ENCODE measurements at places on chromosomes 11 and 22. TPM values are rescaled to one million over a fixed set of nuclear protein-coding genes. Genes with fewer than 3 reads are reported as not detected.
A peak's percentile ranks its signal among the peaks of the same experiment; 100 is the strongest.

Gene NAV2
- 6.5 TPM for polyA plus RNA-seq

Gene CRYBB3
- 0.91 TPM for polyA plus RNA-seq

Gene IL17REL
- 0.49 TPM for polyA plus RNA-seq

Gene DNAJC4
- polyA plus RNA-seq: 50.6 TPM

Gene KCNJ11
- polyA plus RNA-seq: 3.7 TPM

Gene CEP126
- 0.90 TPM for polyA plus RNA-seq

Gene INPP5J
- polyA plus RNA-seq: 14.1 TPM

Gene KRTAP5-7
- not detected for polyA plus RNA-seq

Gene GAS2
- 2.7 TPM for polyA plus RNA-seq

Gene SLC37A2
- 9.1 TPM for polyA plus RNA-seq

Gene C11orf52
- polyA plus RNA-seq: 10.3 TPM

DNA sequence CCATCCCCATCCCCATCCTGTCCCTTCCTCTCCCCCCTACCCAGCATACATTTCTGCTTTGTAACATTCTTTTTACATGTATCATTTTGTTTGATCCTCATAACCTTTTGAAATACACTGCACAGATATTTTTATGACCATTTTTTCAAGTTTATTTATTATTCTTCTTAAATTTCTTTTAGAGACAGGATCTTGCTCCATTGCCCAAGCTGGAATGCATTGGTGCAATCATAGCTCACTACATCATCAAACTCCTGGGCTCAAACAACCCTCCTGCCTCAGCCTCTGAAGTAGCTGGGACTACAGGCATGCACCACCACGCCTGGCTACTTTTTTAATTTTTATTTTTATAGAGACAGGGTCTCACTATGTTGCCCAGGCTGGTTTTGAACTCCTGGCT, 99.4 kb upstream of the AKIP1 start:
- H3K27ac ChIP-seq: peak overlapping the region; percentile 69
- peaks cover 3% of the 10 kb centered on the region for H3K36me3 ChIP-seq
- peaks cover 44% of the 10 kb centered on the region for H3K4me1 ChIP-seq
- no peak overlapping the region for H3K4me3 ChIP-seq
- no peaks in the 10 kb centered on the region for H3K27me3 ChIP-seq

DNA sequence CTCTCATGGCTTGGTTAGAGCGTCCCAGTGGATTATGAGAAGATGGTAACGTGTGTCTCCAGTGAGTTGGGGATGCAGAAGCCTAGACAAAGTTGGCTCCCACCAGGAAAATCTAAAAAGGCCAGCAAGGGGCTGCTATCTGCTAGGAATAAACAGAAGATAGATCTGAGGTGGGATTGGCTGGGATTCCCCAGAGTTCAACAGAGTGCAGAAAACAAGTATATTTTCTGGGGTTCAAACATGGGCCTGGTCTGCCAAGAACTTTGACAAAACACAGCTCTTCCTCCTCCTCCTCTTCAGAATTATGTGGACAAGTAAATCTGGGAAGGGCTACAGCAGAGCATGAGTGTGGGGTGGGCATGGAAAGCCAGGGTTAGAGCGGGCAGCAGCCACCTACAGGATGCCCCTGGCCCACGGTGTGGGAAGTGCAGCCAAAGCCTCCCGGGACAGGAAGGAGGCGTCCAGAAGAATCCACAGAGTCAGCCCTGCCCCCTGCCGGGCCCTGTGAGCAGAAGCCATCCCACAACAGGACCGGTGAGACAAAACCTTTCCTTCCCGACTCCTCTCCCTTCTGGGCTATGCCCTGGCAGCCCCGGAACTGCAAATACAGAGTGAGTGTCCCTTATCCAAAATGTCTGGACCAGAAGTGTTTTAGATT, 67.1 kb downstream of the CD82 start:
- peak; percentile 62 for DNase-seq
- H3K36me3 ChIP-seq: no peaks in the 10 kb centered on the region
- H3K4me3 ChIP-seq: no peak overlapping the region
- no peaks in the 10 kb centered on the region for H3K27me3 ChIP-seq

- H3K36me3 ChIP-seq: no peaks in the 10 kb centered on the region
- H3K4me3 ChIP-seq: no peak overlapping the region
- no peak overlapping the region for H3K27ac ChIP-seq
- DNase-seq: no peak
- H3K27me3 ChIP-seq: no peaks in the 10 kb centered on the region
Observed at GRCh38 chr11:8309862-8310261, 46.2 kb upstream of the LMO1 start.

GRCh38 chr22:23897320-23897719, 3.1 kb downstream of the MIF start:
- H3K27ac ChIP-seq: peak overlapping the region; percentile 72
- peaks cover 3% of the 10 kb centered on the region for H3K4me1 ChIP-seq

DNA sequence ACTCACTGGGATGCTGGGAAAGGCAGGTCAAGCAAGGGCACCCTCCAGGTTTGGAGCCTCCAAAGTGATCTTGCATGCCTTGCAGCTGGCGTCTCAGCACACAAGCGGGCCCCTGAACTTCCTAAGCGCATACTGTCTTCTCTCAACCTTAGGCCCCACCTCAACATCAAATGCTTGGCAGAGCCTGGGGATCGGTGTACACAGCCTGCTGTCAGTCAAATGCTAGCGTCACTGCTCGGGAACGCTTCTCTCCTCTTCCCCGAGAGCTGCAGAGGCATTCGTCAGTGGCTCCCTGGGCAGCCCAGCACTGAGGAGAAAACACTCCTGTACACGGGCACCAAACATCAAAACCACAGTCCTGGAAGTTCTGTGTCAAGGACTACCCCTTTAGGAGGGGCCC, 124.9 kb downstream of the C11orf58 start:
- H3K27ac ChIP-seq: no peak overlapping the region
- no peak overlapping the region for H3K4me3 ChIP-seq
- DNase-seq: no peak
- no peaks in the 10 kb centered on the region for H3K27me3 ChIP-seq
- no peaks in the 10 kb centered on the region for H3K4me1 ChIP-seq
- H3K36me3 ChIP-seq: no peaks in the 10 kb centered on the region

- no peaks in the 10 kb centered on the region for H3K36me3 ChIP-seq
- H3K4me3 ChIP-seq: no peak overlapping the region
- no peak overlapping the region for H3K27ac ChIP-seq
- H3K4me1 ChIP-seq: no peaks in the 10 kb centered on the region
- no peaks in the 10 kb centered on the region for H3K27me3 ChIP-seq
- no peak for DNase-seq
Observed at GRCh38 chr11:71332046-71332445, 79.7 kb upstream of the SHANK2 start.

DNA sequence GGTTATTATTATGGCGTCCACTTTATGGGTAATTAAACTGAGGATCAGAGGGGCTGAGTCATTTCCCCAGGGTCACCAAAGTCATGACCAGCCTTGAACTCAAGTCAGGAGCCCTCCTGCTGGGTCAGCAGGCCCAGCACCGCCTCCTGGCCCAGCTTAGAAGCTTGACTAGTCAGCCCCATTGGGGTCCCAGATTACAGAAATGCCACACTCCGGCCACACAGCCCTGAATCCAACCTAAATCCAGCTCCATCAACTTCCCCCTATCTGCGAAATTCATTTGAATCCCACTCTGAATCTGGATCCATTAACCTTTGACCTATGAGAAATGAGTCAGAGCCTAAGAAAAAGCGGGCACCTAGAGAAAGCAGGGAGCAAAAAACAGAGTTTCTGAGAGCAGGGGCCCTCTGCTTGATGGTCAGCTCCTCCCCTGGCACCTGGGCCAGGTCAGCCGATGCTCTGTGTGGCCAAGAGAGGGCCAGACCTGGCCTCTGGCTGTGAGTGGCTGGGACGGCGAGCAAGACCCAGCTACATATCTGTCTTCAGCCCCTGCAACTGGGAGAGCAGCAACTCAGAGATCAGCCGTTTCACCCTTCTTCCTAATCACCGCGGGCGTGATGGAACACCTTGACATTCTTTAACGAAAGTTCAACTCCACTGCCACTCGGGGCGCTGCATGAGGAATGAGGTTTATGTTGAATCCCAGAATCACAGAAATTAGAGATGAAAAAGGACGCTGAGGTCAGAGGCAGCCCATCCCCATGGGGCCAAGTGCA, 196.1 kb downstream of the TRIM29 start:
- peaks cover 2% of the 10 kb centered on the region for H3K27me3 ChIP-seq
- H3K36me3 ChIP-seq: no peaks in the 10 kb centered on the region
- H3K27ac ChIP-seq: no peak overlapping the region
- DNase-seq: no peak

GRCh38 chr11:38323961-38324761, 1726.1 kb upstream of the RAG2 start:
- H3K4me3 ChIP-seq: no peak overlapping the region
- no peaks in the 10 kb centered on the region for H3K27me3 ChIP-seq
- no peak overlapping the region for H3K27ac ChIP-seq

GRCh38 chr11:122242731-122243130, 126.7 kb upstream of the BLID start:
- no peak for DNase-seq
- H3K27ac ChIP-seq: no peak overlapping the region
- H3K27me3 ChIP-seq: no peaks in the 10 kb centered on the region
- H3K36me3 ChIP-seq: no peaks in the 10 kb centered on the region
- no peak overlapping the region for H3K4me3 ChIP-seq
- H3K4me1 ChIP-seq: no peaks in the 10 kb centered on the region

GRCh38 chr11:128575961-128576350, 11.4 kb downstream of the ETS1 start:
- peaks cover 11% of the 10 kb centered on the region for H3K4me1 ChIP-seq
- peak overlapping the region; percentile 59 for H3K27ac ChIP-seq
- H3K27me3 ChIP-seq: peaks cover 2% of the 10 kb centered on the region
- H3K4me3 ChIP-seq: no peak overlapping the region

- peak; percentile 24 for DNase-seq
- no peak overlapping the region for H3K27ac ChIP-seq
- no peak overlapping the region for H3K4me3 ChIP-seq
- H3K27me3 ChIP-seq: no peaks in the 10 kb centered on the region
- H3K4me1 ChIP-seq: no peaks in the 10 kb centered on the region
- H3K36me3 ChIP-seq: no peaks in the 10 kb centered on the region
Observed at GRCh38 chr11:91248199-91248807, 976.3 kb upstream of the FAT3 start.

- no peak overlapping the region for H3K4me3 ChIP-seq
- peaks cover 2% of the 10 kb centered on the region for H3K4me1 ChIP-seq
- no peaks in the 10 kb centered on the region for H3K27me3 ChIP-seq
- no peaks in the 10 kb centered on the region for H3K36me3 ChIP-seq
- no peak for DNase-seq
Observed at GRCh38 chr11:128633384-128633965, 46.1 kb upstream of the ETS1 start.

DNA sequence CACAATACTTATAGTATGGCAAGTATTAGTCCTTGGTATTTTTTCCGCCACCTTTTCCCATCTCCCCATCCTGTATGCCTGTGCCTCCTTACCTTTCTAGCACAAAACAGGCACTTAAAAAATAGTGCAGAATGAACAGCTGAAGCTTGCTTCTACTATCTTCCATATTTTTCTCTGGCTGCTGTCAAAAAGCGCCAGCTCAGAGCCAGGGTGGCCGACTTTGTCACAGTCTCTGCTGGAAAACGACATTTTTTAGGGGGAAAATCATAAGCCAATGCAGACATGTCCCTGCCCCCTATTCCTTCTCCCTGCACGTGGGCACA, 26.5 kb upstream of the ROBO3 start:
- no peaks in the 10 kb centered on the region for H3K36me3 ChIP-seq
- no peak overlapping the region for H3K27ac ChIP-seq
- H3K27me3 ChIP-seq: peaks cover 55% of the 10 kb centered on the region
- no peaks in the 10 kb centered on the region for H3K4me1 ChIP-seq
- H3K4me3 ChIP-seq: no peak overlapping the region

- peaks cover 24% of the 10 kb centered on the region for H3K27me3 ChIP-seq
- H3K4me3 ChIP-seq: no peak overlapping the region
- H3K4me1 ChIP-seq: no peaks in the 10 kb centered on the region
- no peak overlapping the region for H3K27ac ChIP-seq
- no peak for DNase-seq
Observed at GRCh38 chr11:2933375-2934020, 4.3 kb upstream of the PHLDA2 start.
